ENCODE measurements at places on chromosomes 6 and 20.

- no peak for DNase-seq
These were observed 4.9 kb upstream of the PDYN start for GRCh38 chr20:1998715-1999114.

GRCh38 chr6:30792786-30793185 is 48.4 kb upstream of the IER3 start:
- DNase-seq, result no peak

DNA sequence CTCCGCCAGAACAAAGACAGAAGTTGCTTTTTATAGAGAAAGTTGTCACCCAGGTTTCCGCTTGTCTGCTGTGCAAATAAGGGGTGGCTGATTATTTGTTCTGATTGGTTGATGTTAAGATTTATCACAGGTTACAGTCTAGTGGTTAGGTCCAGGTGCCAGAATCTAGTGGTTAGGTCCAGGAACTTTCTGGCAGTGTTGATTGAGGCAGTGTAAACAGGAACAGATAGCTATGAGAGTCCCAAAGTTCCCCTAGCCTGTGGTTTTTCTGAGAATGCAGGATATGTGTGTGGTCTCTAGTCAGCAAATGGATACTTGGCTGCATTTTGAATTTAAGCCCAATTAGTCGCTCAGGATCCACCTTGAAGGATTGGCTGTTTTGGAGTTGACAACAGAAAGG is 148.0 kb downstream of the TMEM200A start:
- DNase-seq, result no peak

GRCh38 chr6:33607784-33608161 is 13.3 kb upstream of the ITPR3 start:
- DNase-seq, result peak; percentile 16

GRCh38 chr6:139029470-139030227 is 1.1 kb downstream of the ABRACL start:
- peak; percentile 30 for DNase-seq

GRCh38 chr20:54123587-54124180 is 50.1 kb downstream of the CYP24A1 start:
- no peak for DNase-seq

GRCh38 chr20:24194143-24194542 is 205.6 kb upstream of the GGTLC1 start:
- no peak for DNase-seq

GRCh38 chr6:96610019-96610418 is 47.1 kb downstream of the FHL5 start:
- DNase-seq, result no peak

GRCh38 chr6:143337201-143337949 is 113.1 kb downstream of the ADAT2 start:
- DNase-seq, result no peak
